Amniotic stem cell (primary cell): ENCODE measurements at places on chromosomes 12 and 14.

DNA sequence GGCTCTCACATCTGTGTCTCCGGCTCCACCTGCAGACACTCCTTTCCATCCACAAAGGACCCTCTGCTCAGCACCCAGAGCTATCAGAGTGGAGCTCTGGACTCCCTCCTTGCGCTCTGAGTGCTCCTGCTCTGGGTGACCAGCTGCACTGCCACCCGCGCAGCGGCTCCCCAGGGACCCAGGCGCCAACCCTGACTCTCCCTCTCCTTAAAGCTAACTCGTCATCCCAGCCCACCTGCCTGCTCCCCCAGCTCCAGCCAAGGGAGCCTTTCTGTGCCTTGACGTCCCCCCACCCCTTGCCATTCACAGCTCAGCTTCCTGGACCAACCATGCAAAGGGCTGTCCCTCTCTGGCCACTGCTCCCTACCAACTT is 99.0 kb downstream of the SETD3 start:
- DNase-seq, result no peak

- no peak for DNase-seq
Measured at GRCh38 chr14:80055226-80055625, 156.1 kb downstream of the DIO2 start.

DNA sequence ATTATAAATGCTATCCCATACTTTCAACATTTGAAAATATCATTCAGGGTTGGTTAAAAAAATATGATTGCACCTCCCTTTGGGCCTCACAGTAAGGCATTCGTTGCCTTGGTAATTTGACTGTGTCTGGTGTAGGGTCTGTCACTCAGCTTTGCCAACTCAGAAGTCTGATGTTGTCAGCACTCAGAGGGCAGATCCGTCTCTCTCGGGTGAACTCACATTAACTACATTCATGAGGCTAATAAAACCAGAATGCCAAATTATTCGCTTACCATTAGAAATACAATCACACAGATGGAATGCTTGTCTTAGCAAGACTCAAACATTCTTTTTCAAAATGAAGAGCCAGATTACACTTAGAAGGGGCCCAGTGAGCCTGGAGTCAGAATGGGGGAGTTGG is 53.0 kb downstream of the NPAS3 start:
- no peak for DNase-seq

- DNase-seq, result no peak
Measured at GRCh38 chr12:118981285-118982211, at the start of gene SRRM4. SRRM4 (plus strand) TSS chr12:118981541; CDS start chr12:118981883, 342 bp downstream.
